Fibroblast of the conjunctiva (primary cell): ENCODE measurements at places on chromosomes 16 and 17.

GRCh38 chr16:35735403-35736251, 2276.2 kb downstream of the TP53TG3F start:
- DNase-seq: no peak

DNA sequence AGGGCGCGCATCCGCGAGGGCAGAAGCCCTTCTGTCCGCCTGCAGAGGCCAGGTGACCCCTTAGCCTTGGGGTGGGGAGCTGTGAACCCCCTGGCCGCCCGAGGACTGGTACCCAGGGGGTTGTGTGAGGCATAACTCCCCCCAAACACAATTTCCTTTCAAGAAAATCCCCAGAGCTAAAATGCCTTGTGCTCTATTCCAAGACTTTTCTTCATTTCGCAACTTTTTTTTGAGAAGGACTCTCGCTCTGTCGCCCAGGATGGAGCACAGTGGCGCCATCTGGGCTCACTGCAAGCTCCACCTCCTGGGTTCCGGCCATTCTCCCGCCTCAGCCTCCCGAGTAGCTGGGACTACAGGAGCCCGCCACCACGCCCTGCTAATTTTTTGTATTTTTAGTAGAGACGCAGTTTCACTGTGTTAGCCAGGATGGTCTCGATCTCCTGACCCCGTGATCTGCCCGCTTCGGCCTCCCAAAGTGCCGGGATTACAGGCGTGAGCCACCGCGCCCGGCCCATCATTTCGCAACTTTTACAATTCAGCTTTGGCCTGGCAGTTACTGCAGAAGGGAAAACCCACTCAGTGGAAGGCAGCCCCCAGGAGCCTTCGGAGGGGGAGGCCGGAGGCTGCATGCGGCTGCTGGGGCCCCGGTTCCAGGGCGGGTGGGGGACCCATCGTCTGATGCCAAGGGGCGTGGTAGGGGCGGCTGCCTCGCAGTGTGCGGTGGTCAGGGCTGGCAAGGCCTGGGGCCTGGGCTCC, 963 bp upstream of the APRT start:
- no peak for DNase-seq

GRCh38 chr17:44773140-44773539, 14.4 kb downstream of the ADAM11 start:
- no peak for DNase-seq

DNA sequence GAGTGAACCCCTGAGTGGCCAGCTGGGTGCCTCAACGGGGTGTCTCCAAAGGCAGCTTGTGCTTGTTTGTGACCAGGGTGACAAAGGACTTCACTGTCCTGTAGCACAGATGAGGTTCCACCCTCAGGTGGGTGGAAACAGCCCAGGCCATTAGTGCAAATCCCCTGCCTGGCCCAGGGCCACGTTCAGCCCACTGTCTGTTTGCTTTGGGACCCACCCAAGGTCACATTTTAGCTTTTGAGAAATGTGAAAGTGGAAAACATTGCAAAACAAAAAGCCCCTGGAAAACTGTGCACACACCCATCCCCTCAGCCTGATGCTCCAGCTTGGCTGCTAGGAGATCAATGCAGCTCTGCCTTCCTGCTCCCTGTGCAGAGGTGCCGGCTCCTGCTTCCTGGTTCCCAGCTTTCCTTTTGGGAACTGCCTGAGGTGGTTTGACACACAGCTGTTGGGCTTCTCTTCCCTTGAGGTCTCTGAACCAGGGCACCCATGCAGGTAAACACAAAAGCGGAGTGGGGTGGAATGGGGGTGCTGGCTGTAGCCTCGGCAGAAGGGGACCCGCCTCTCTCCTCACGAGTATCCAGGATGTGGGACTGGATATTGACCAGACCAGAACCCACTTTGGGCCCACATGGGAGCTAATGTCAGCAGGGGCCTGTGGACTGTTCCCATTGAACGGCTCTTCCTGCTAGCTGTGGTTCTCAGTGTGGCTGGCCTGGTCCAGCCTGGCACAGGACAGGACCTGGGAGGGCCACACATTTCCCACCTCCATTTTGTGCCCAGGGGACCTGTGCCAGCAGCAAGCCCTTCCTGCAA, 7.9 kb upstream of the SPHK1 start:
- DNase-seq: no peak

- no peak for DNase-seq
These were observed 122.2 kb downstream of the IRX5 start for GRCh38 chr16:55052741-55053415.

GRCh38 chr16:81634380-81635062, 144.6 kb upstream of the PLCG2 start:
- DNase-seq: no peak
